Mesothelial cell of epicardium (in vitro differentiated cells): ENCODE measurements at places on chromosomes 2 and 18.
A peak's percentile ranks its signal among the peaks of the same experiment; 100 is the strongest.

- no peaks in the 10 kb centered on the region for H3K27me3 ChIP-seq
- no peak overlapping the region for H3K27ac ChIP-seq
- no peak overlapping the region for H3K4me3 ChIP-seq
- H3K36me3 ChIP-seq = no peaks in the 10 kb centered on the region
- H3K4me1 ChIP-seq = peaks cover 9% of the 10 kb centered on the region
These were observed 10.1 kb upstream of the ADI1 start for GRCh38 chr2:3529316-3530025.

DNA sequence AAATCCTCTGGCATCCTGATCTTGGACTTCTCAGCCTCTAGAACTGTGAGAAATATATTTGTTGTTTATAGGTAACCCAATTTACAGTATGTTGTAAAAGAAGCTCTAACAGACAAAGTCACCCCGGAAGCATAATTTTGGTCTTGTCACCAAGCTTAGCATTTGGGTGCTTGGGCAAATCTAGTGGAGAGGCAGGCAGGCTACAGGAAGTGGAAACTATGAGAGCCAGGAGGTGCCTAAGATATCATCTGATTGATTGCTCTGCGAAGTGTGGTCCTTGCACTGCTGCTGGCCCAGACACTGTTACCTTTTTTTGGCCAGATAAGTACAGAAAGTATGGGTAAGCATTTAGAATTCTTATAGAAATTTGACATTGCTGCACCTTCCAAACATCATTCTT lies 102.9 kb downstream of the CDC42EP3 start:
- no peaks in the 10 kb centered on the region for H3K27me3 ChIP-seq
- H3K4me3 ChIP-seq = no peak overlapping the region
- DNase-seq = no peak
- H3K4me1 ChIP-seq = peaks cover 22% of the 10 kb centered on the region
- H3K27ac ChIP-seq = no peak overlapping the region

DNA sequence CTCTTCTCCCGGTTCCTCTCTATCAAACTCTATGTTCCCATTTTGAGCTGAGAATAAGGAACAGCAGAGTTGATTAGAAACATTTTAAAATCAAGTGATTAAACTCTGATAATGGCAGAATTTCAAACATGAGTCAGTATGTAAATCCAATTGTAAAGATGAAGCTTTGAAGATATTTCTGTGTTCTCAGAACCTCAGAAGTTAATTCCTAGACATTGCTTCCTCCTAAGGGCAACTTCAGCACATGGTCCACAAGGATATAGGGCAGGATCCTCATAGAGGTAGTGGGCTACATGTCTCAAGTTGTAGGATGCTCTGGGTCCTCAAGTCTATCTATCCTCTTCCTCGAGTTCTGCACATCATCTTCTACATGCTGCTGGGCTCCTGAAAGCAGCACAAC lies 46.3 kb downstream of the QPCT start:
- H3K36me3 ChIP-seq = no peaks in the 10 kb centered on the region
- no peaks in the 10 kb centered on the region for H3K27me3 ChIP-seq
- H3K4me3 ChIP-seq = no peak overlapping the region
- DNase-seq = no peak
- H3K27ac ChIP-seq = peak overlapping the region; percentile 18

- no peaks in the 10 kb centered on the region for H3K36me3 ChIP-seq
- no peak overlapping the region for H3K27ac ChIP-seq
- no peak for DNase-seq
- H3K4me1 ChIP-seq = no peaks in the 10 kb centered on the region
These were observed 277.3 kb downstream of the MBD2 start for GRCh38 chr18:53947092-53947640.

- no peak overlapping the region for H3K4me3 ChIP-seq
- H3K4me1 ChIP-seq = peaks cover 20% of the 10 kb centered on the region
- no peaks in the 10 kb centered on the region for H3K36me3 ChIP-seq
- DNase-seq = no peak
- no peaks in the 10 kb centered on the region for H3K27me3 ChIP-seq
These were observed 406.1 kb upstream of the SOX11 start for GRCh38 chr2:5285872-5286769.

DNA sequence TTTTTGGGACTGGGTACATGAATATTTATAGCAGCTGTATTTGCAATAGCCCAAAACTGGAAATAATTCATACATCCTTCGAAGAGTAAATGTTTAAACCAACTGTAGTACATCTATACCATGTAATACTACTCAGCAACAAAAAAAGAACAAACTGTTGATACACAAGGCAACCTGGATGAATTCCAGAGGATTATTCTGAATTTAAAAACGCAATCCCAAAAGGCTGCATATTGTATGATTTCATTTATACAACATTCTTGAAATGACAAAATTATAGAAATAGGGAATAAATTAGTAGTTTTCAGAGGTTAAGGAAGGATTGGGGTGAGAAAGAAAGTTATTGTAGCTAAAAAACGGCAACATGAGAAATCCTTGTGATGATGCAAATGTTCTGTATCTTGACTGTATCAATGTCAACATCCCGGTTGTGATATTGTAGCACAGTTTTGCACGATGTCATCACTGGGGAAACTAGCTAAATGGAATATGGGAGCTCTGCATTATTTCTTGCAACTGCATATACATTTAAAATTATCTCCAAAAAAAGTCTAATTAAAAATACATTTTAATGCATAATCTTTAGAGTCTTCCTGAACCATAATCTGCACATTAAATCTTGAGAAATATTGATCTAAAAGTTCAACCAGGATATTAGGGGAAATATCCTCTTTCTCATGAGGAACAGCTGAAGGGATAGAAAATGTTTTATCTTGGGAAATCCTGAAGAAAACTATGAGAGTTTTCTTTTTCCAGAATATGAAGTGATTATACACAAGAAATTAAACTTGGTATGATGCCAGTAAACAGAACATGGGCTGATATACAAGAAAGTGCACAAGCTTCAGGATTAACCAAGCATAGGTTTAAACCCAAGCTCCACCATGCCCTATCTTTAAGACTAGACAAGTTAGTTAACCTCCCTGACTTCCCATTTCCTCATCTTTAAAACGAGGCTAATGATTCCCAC lies 21.9 kb downstream of the EVA1A start:
- H3K36me3 ChIP-seq = peaks cover 12% of the 10 kb centered on the region
- no peak overlapping the region for H3K4me3 ChIP-seq
- no peaks in the 10 kb centered on the region for H3K4me1 ChIP-seq
- no peak overlapping the region for H3K27ac ChIP-seq

DNA sequence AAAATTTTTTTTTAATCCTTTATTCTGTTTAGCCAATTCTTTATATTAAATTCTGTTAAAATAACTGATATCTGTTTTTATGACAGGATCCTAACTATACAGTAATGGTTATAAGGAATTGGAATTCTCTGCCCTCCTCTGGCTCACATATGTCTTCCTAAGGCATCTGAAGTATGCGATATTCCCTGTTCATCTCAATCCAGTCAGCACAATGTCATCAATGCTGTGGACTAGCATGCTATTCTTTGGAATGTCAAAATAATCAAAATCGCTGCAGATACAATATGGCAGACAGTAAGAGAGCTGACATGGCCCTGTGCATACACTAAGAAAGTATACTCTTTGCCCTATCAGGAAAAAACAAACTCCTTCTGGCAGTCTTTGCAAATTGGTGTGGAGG lies 107.6 kb downstream of the AP1S3 start:
- H3K27ac ChIP-seq = no peak overlapping the region
- H3K4me3 ChIP-seq = no peak overlapping the region
- peaks cover 3% of the 10 kb centered on the region for H3K36me3 ChIP-seq
- DNase-seq = no peak

- peaks cover 41% of the 10 kb centered on the region for H3K36me3 ChIP-seq
- no peak for DNase-seq
- H3K27ac ChIP-seq = no peak overlapping the region
- H3K27me3 ChIP-seq = no peaks in the 10 kb centered on the region
- H3K4me1 ChIP-seq = peaks cover 45% of the 10 kb centered on the region
These were observed 19.9 kb downstream of the WDSUB1 start for GRCh38 chr2:159266554-159266953.

DNA sequence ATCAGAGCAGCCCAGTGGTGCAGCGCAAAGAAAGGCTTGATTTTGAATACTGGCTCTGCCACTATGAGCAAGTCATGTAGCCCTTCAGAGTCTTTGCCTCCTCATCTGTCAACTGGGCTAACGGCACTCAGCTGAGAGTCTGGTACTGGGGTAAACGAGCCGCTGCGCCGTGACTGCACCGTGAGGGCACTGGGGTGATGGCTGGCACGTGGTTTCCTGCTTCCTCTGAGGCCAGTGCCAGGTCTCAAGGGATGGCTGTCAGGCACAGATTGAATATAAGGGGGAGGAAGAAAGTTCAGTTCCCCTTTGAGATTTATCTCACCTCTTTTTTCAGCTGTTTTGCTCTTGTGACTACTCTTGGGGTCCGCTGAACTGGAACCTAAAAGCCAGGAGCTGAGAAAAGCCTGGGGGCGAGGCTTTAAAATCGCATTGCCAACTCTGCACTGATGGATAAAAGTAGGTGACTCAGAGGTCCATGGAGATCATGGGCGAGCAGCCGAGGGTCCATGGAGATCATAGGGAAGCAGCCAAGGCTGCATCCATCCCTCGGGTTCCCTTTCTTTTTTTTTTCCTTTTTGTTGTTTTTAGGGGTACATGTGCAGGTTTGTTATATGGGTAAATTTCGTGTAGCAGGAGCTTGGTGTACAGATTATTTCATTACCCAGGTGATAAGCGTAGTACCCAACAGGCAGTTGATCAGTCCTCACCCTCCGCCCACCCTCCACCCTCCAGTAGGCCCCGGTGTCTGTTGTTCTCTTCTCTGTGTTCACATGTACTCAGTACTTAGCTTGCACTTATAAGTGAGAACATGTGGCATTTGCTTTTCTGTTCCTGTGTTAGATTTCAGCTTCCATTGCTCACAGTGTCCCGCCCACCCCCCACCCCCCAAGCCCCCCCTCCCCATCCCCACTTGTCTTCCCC lies 114.3 kb downstream of the SPP2 start:
- H3K36me3 ChIP-seq = no peaks in the 10 kb centered on the region
- no peaks in the 10 kb centered on the region for H3K27me3 ChIP-seq
- H3K27ac ChIP-seq = peak overlapping the region; percentile 49
- DNase-seq = peak; percentile 22
- peaks cover 68% of the 10 kb centered on the region for H3K4me1 ChIP-seq

DNA sequence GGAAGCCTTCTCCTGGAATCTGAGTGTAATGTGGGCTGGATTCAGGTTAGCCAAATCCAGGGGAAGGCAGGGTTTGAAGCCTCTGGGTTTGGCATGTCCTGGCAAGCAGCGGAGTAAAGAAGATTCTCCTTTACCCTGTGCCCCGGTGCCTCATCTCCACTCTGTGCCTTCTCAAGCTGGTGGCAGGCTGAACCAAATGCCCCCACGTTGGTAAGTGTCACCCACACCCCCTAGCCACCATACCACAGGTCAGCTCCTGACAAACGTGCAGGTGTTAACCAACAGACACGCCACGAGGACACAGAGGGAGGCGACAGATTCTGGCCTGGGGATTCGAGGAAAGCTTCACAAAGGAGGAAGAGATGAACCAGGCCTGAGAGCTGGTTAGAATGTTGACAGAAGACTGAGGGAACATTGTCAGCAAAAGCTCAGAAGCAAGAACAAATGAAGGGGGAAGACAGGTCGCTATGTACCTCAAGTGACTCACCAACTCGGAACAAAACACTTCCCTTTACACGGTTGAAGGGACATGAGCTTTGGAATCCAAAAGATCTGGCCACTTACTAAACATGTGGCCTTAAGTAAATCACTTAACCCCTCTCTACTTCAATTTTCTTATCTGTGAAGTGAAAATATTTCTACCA lies 85.2 kb upstream of the LCLAT1 start:
- no peaks in the 10 kb centered on the region for H3K36me3 ChIP-seq
- H3K4me3 ChIP-seq = no peak overlapping the region
- peaks cover 21% of the 10 kb centered on the region for H3K4me1 ChIP-seq
- DNase-seq = no peak
- H3K27me3 ChIP-seq = no peaks in the 10 kb centered on the region

- H3K4me1 ChIP-seq = no peaks in the 10 kb centered on the region
- H3K27me3 ChIP-seq = peaks cover 17% of the 10 kb centered on the region
- DNase-seq = peak; percentile 36
- H3K4me3 ChIP-seq = no peak overlapping the region
- H3K36me3 ChIP-seq = no peaks in the 10 kb centered on the region
These were observed 19.7 kb downstream of the CROCC2 start for GRCh38 chr2:240925568-240926515.

- no peak for DNase-seq
- H3K27ac ChIP-seq = no peak overlapping the region
- H3K27me3 ChIP-seq = peaks cover 3% of the 10 kb centered on the region
- H3K36me3 ChIP-seq = no peaks in the 10 kb centered on the region
- no peak overlapping the region for H3K4me3 ChIP-seq
These were observed 53.8 kb downstream of the CTAGE1 start for GRCh38 chr18:22363867-22364463.

GRCh38 chr2:195413422-195413821 lies 243.6 kb upstream of the SLC39A10 start:
- H3K4me3 ChIP-seq = no peak overlapping the region
- no peaks in the 10 kb centered on the region for H3K27me3 ChIP-seq
- DNase-seq = no peak
- no peaks in the 10 kb centered on the region for H3K36me3 ChIP-seq
- H3K4me1 ChIP-seq = peaks cover 2% of the 10 kb centered on the region

- no peak overlapping the region for H3K27ac ChIP-seq
- peak overlapping the region; percentile 31 for H3K4me3 ChIP-seq
- no peaks in the 10 kb centered on the region for H3K36me3 ChIP-seq
- DNase-seq = no peak
- H3K4me1 ChIP-seq = no peaks in the 10 kb centered on the region
These were observed 4.9 kb downstream of the UCN start for GRCh38 chr2:27303093-27304025.

- H3K36me3 ChIP-seq = no peaks in the 10 kb centered on the region
- H3K27me3 ChIP-seq = no peaks in the 10 kb centered on the region
- peak; percentile 55 for DNase-seq
- H3K4me1 ChIP-seq = peaks cover 21% of the 10 kb centered on the region
These were observed 130.4 kb downstream of the COL4A4 start for GRCh38 chr2:227033471-227034148.

- no peak for DNase-seq
- no peak overlapping the region for H3K4me3 ChIP-seq
- H3K4me1 ChIP-seq = no peaks in the 10 kb centered on the region
- H3K27ac ChIP-seq = no peak overlapping the region
- H3K27me3 ChIP-seq = no peaks in the 10 kb centered on the region
These were observed 71.5 kb upstream of the PSME4 start for GRCh38 chr2:54042341-54042740.
